Right renal cortex interstitium (tissue), 3 donors: ENCODE measurements at places on chromosomes 6 and 20.

DNA sequence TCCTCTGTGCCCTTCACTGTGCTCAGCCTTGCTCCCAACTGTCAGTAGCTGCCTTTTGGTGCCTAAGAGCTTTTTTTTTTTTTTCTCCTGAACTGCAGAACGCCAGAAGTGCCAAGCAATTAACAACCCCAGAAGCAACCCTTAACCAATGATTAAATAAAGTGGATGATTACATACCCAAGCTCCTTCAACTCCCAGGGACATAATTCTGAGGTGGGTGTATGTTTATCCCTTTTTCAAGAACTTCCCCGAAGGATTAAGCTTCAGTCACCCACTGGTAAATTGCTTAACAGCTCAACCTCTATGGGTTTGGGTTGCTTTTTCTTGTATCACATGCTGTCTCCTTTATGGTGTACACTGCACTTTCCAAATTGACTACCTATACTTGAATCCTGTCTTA lies 41.1 kb downstream of the KLHL31 start:
- no peak for DNase-seq

DNA sequence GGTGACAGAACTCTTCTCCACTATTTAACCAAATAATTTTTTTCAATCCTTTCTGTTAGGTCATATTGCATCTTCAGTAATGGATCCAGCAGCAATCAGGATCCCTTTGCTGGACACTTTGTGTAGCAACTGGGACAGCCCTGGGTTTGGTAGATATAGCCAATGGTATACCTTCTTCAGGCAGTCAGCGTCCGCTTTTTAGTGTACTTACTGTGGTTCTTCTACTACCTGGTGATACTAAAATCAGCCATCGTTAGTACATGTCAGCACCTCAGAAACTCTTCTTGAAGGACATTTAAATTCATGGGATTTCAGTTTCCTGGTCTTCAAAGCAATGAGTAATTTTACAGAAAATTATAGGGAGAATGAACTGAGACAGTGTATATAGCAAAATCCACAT lies 93.5 kb downstream of the ADGRG6 start:
- DNase-seq: no peak

DNA sequence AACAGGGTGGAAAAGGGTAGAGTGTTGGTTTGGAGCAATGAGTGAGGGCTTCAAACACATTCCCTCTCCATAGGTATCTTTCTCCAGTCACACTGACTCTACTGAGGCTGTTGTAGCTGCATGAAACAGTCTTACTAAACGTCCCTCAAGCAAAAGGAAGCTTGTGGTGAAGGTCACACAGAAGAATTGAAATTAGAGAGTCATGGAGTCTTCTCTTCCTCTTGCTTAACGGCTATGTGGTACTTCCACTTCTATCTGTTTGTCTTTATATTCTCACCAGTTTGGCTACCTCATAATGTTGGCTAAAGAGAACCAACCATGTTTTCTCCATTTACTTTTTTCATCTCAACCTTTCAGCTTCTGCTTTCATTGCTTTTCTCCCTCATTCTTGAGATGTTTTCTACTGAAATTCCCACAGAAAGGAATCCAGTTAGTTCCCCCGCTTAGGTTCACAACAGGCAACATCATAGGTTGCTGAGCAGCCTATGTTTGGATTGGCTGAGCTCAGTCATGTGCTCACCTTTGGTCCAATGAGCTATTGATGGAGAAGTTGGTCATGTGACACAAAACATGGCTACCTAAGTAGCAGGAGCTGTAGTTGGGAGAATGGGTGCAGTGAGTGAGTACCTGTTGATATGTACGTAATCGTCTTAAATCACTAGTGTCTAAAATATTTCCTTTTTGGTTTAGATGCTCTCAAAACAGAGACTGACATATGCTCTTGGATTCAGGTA lies 99.8 kb downstream of the SNAP25 start:
- DNase-seq: no peak

GRCh38 chr20:62365814-62366369 lies 1.2 kb downstream of the LAMA5 start:
- DNase-seq: no peak

- no peak for DNase-seq
These were observed 169.4 kb downstream of the TAF4 start for GRCh38 chr20:61896058-61896961.

DNA sequence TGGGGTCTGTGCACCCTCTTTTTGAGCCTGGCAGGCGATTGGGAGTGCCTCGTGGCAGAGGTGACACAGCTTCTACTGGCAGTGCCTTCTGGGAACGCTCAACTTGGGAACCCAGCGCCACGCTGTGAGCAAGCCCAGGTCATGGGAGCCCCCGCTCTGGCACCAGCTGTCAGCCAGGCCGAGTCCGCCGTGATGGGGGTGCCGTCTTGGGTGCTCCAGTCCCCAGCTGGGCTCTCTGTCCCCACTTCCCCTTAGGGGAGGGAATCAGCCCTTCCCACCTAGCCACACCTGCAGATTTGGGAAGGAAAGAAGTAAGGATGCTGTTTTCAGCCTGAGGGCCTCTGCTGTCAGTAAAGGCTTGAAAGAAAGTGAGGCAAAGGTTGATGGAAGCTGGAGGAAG lies 31.0 kb upstream of the NTSR1 start:
- DNase-seq: no peak

GRCh38 chr6:70423189-70424134 lies 10.2 kb downstream of the FAM135A start:
- no peak for DNase-seq

- no peak for DNase-seq
These were observed 5.7 kb upstream of the PLN start for GRCh38 chr6:118542184-118542952.

DNA sequence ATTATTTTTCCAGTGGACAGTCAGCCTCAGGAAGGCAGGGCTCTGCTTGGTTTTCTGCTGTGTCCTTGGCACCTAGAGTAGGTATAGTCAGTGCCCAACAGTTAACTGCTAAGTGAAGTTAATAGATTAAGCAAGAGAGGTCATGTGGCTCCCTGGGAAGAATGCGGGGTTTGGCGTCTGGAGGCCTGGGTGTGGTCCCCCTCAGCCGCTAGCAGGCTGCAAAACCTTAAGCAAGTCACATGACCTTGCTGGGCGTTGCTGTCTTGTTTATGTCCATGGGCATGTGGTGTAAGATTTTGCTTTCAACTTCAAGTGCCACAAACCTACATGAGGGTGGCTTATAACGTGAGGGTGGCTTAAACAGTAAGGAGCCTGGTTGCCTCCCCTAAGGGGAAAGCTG lies 75.5 kb upstream of the SCP2D1 start:
- DNase-seq: no peak

DNA sequence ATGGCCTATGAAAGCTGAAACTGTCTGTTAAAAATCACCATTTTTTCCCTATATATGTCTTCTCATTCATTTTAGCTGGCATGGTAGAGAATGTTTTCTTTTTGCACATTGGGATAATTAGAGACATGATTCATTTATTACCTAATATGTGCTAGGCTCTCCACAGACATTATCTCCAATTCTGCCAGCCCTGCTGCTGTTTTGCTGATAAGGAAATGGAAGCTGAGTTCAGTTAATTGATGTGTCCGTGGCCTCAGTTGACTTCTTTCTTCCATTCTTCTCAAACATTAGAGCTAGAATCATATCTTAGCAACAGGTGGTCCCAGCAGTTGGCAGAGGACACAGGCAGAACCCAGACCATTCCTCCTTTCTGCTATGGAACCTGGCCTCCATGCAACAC lies 644.1 kb upstream of the CITED2 start:
- DNase-seq: no peak

GRCh38 chr6:11374036-11375010 lies 141.9 kb upstream of the NEDD9 start:
- DNase-seq: no peak

DNA sequence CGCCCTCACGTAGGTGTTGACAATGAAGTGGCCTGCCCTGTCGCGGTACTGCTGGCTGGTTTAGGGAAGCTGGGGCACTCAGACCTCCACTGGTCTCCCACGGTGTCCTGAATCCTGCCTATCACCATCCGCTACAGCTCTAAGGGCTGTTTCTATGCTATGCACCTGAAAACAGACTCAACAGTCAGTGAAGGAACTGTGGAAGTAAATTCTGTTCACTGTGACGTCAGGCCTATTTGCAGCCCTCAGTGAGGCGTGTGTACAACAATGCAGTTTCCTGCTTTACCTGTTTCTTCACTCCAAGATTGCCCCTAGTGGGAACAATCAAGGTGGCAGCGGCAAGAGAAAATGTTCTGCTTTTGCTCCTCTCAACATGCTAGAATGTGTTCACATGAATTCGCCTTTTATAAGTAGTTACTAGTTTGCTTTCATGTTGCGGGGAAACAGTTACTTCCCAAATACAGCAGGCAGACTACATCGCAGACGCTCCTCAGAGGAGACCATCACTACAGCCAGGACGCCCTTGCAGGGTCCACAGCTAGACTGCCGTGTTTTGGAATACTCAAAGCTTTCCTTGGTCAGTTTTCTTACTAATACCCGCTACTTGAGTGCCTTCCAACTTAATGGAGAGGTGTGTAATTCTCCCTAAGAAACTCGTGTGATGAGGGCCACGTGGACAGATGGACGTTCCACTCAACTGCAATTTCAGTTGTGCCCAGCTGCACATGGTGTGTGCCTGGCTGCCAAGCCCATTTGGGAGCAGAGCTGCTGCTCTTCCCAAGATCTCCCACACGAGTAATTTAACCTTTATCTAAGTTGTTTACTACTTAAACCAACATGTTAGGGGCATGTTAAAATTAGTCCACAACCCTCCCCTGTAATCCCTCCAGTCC lies 25.4 kb downstream of the DIDO1 start:
- DNase-seq: no peak

GRCh38 chr6:27867051-27867944 lies 44.9 kb downstream of the OR2B2 start:
- peak; percentile 81 for DNase-seq

DNA sequence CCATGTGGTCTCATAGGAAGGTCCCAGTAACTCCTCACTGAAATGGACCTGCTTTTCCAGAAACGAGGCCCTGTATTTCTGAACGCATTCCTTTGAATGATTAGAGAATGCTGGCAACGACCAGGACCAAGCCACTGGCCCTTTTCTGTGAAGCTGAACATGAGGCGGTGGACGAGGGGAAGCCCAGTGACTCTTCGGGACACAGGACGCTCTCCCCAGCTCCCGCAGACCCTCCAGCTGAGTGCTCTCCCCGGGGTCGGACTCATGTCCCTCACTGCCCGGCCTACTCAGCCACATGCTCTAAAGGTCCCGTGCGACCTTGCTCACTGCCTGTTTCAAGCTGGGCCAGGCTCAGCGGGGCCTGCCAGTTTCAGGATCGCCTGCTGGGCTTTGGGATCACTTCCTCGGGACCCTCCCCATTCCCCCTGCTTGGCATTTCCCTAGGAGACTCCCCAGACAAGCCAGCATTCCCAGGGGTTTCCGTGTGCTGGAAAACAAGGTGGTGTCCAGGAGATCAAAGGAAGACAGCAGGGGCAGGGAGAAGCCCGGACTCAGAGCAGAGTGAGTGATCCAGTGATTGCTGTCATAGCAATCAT lies 2.6 kb upstream of the CST9 start:
- no peak for DNase-seq

- no peak for DNase-seq
These were observed 66.3 kb downstream of the RBM38 start for GRCh38 chr20:57457243-57458095.

DNA sequence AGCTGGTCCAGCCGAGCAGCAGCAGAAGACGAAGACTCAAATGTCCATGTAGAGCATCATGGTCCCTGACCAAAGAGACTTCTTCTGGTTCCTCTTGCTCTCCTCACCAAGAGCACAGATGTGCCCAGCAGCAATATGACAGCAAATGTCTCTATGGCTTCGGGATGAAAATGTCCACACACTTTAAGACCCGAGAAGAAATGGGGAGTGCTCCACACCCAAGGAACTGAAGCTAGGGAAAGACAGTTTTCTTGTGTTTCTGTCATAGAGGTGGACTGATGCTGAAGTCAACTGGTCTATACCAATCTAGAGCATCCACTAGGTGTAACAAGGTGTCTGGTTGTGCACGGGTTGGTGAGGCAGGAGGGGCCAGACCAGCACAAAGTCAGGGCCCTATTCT lies 4.5 kb upstream of the CPNE1 start:
- DNase-seq: no peak

- no peak for DNase-seq
These were observed 199.8 kb upstream of the POU3F2 start for GRCh38 chr6:98634569-98634968.

GRCh38 chr6:18488004-18488403 lies 100.9 kb downstream of the RNF144B start:
- DNase-seq: no peak

- no peak for DNase-seq
These were observed 63.2 kb downstream of the UBR2 start for GRCh38 chr6:42627044-42627443.
